Fibroblast of the aortic adventitia (primary cell): ENCODE measurements at places on chromosomes 16 and 17. TPM values are rescaled to one million over a fixed set of nuclear protein-coding genes. Genes with fewer than 3 reads are reported as not detected.

MMP28 gene
- total RNA-seq, result 0.09 TPM in 1 of 2 replicates, not detected in the other

TP53TG3F gene
- not detected in 2 replicates for total RNA-seq

PDILT gene
- total RNA-seq, result not detected in 2 replicates

MIEN1 gene
- 33.1 and 76.0 TPM in 2 replicates for total RNA-seq

FOXN1 gene
- not detected in 2 replicates for total RNA-seq

RPRML gene
- total RNA-seq, result not detected in 2 replicates

OTOA gene
- total RNA-seq, result 0.09 TPM in 1 of 2 replicates, not detected in the other

TBC1D3C gene
- total RNA-seq, result not detected in 2 replicates
